Activated T-cell treated with anti-CD3 and anti-CD28 coated beads, Interleukin-2, amount 50 U/mL, for 72 hours (primary cell): ENCODE measurements at places on chromosomes 11 and 22. TPM values are rescaled to one million over a fixed set of nuclear protein-coding genes. Genes with fewer than 3 reads are reported as not detected.
A peak's percentile ranks its signal among the peaks of the same experiment; 100 is the strongest.

- no peak for DNase-seq
These were observed 403.8 kb downstream of the CNTN5 start for GRCh38 chr11:99424313-99425084.

- DNase-seq = no peak
These were observed 8.6 kb upstream of the INCENP start for GRCh38 chr11:62115085-62115694.

The CECR2 gene
- total RNA-seq = 0.23 TPM

- no peak for DNase-seq
These were observed 188.7 kb downstream of the ETS1 start for GRCh38 chr11:128398517-128399250.

- DNase-seq = no peak
These were observed 15.7 kb upstream of the VPREB1 start for GRCh38 chr22:22228921-22229320.

- no peak for DNase-seq
These were observed 26.0 kb downstream of the OSBPL5 start for GRCh38 chr11:3139086-3139440.

GRCh38 chr11:11157185-11157584 is 195.9 kb downstream of the CSNK2A3 start:
- DNase-seq = peak; percentile 44

The FJX1 gene
- 0.89 TPM for total RNA-seq

The RFPL3 gene
- not detected for total RNA-seq

DNA sequence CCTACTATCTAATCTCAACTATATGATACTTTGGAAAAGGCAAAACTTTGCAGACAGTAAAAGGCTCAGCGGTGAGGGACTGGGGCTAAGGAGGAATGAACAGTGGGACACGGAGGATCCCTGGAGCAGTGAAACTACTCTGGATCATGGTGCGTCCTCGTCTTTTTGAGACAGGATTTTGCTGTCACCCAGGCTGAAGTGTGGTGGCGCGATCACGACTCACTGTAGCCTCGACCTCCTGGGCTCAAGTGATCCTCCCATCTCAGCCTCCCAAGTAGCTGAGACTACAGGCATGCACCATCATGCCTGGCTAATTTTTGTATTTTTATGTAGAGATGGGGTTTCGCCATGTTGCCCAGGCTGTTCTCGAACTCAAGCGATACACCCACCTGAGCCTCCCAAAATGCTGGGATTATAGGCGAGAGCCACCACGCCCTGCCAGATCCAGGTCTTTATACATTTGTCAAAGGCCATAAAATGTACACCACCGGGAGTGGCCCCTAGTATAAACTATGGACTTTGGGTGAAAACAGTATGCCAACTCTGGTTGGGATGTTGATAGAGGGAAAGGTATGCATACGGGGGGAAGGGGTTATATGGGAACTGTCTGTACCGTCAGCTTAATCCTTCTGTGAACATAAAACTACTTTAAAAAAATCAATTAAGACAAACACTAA is 28.0 kb upstream of the CYP2D6 start:
- no peak for DNase-seq

The ELFN2 gene
- 0.62 TPM for total RNA-seq

DNA sequence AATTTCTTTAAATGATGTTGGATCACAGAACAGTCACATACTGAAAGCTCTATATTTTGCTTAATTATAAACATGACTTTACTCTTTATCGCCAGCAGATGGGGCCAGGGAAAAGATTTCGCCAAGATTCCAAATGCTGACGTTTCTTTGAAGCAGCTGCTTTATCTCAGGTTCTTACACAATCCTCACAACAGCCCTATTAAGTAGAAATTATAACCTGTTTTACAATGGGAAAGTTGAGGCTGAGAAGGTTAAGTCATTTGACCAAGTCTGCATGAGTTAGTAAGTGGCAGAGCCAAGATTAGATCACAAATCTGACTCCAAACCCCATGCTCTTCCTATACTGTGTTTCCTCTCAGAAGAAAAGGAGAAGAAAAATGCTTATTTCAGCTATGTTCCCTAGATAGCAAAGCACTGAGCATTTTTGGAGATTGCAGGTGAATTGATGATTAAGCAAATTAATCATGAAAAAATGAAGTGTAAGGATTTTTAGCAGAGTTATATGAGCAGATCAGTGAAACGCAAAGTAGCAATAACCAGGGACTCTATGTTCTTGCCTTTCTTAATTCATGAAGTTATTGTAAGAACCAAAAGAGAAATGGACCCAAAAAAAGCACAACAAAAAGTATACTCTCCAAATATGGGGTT is 79.0 kb downstream of the AASDHPPT start:
- DNase-seq = peak; percentile 3

DNA sequence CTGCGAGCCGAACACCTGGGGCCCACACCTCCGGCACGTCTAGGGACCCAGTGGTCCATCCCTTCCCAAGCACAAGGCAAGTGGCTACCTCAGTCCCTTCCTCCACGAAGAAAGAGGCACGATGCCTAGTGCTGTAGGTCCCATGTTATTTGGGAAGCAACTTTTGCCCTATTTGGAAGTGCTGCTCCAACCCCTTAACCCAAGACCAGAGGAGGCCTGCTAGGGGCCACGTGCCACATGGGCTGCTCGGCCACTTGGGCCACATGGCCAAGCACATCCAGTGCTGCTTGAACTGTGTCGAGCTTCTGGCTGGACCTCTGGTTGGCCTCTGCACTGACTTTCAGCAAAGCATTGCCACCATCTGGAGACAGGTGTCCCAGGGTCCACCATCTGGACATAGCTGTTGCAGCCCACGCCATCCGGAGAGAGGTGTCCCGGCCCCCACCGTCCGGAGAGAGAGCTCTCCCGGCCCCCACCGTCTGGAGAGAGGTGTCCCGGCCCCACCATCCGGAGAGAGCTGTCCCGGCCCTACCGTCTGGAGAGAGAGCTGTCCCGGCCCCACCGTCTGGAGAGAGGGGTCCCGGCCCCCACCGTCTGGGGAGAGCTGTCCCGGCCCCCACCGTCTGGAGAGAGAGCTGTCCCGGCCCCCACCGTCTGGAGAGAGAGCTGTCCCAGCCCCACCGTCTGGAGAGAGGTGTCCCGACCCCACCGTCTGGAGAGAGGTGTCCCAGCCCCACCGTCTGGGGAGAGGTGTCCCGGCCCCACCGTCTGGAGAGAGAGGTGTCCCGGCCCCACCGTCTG is 6.5 kb upstream of the B4GALNT4 start:
- no peak for DNase-seq

DNA sequence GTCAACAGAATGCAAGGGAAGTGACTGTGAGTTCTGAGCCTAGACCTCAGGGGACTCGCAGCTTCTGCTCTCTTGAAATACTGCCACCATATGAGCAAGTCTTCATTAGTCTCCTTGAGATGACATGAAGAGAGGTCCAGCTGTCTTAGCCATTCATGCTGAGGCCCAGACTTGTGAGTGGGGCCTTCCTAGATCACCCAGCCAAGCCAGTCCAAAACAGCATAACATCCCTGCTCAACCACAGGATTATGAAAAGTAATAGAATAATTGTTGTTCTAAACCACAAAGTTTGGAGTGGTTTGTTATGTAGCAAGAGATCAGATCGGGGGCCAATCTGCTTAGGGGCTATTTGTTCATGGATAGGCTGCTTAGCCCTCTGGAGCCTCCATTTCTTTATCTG is 54.9 kb upstream of the HTATIP2 start:
- no peak for DNase-seq

DNA sequence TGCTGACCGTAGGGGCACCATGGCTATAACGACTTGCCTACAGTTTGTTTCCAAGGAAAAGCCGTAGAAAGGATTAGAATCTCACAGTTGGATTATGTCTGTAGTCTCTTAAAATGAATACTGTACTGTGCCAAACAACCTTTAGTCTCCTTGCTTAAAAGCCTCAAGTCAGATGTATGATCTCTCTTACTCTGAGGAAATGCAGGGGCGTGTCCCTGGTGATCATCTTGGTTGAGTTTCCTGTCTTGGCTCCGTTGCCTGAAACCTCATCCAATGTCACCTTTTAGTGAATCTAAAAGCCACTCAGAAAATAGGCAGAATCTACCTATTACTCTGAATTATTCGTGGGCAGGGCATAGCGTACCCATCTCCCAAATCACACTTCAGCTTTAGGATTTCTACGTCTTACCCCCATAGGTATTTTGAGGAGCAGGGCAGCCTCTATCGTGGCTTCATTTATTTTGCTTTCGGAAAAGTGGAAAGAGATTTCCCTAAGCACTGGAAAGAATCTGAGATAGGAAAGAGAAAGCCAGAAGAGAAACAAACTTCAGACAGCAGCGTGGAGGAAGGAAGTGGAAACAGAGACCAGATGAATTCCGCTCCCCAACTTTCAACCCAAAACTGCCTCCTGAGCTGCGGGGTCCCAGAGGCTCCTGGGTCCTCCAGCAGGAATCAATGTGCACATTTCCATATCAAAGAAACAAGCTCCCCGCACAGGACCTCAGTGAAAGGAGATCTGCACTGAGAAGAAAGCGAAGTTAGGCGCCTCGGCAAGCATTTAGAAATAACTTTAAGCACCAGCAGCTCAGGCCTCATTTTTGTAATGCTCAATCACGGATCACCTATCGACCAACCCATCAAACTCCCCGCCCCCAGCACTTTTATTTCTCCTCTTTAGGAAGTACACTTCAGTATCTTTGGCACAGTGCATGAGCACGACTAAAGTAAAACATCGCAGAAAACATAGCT is 245.8 kb downstream of the ETS1 start:
- DNase-seq = peak; percentile 67

The CCS gene
- 38.5 TPM for total RNA-seq

DNA sequence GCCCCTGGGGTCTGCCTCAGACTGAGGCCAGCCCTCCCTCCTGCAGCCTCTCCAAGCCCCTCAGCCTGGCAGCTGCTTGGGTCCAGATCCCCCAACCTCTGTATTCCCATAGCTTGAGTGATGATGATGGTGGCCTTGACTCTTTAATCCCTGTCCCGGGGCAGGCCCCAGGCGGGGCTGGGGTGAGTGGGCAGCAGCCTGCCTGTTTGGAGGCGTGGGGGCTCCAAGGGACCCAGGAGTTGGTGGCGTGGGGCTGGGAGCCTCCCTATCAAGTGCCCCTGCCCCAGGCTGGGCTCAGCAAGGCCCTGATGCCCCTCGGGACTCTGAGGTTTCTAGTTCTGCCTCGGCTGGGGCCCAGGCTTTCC is 22.5 kb downstream of the PPIL2 start:
- no peak for DNase-seq

The RHOD gene
- total RNA-seq = 3.4 TPM

- peak; percentile 20 for DNase-seq
These were observed 318.7 kb downstream of the BUD13 start for GRCh38 chr11:116454020-116454645.

DNA sequence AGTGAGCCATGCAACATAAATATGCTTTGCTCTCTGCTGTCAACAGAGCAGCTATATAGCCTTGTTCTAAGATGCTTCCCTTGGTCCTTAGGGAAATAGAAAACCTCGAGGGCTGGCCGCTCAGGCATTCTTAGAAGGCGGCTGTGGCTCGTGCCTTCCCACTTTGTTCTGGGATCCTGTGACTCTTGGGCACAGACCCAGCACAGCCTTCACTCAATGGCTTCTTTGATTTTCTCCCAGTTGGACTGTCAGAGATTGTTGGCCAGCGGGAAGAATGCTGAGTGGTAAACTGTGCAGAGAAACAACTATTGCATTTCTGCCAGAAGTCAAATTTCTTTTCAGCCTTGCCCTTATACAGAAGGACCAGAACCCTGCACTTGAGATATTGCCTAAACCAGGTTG is 9.5 kb upstream of the MICAL2 start:
- no peak for DNase-seq

DNA sequence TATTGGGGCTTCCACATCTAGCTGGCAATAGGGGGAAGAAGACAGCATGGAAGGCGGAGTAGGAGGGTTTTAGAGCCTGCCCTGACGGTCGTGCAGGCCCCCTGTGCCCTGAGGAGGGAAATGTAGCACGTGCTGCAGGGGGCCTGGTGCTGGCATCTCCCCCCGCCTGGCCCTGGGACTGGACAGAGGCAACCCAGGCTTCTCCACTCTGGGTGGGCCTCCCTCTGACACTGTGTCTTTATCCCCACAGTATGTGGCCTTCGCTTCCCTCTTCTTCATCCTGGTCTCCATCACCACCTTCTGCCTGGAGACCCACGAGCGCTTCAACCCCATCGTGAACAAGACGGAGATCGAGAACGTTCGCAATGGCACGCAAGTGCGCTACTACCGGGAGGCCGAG is 36.8 kb downstream of the KCNC1 start:
- DNase-seq = no peak

The GGTLC3 gene
- not detected for total RNA-seq

DNA sequence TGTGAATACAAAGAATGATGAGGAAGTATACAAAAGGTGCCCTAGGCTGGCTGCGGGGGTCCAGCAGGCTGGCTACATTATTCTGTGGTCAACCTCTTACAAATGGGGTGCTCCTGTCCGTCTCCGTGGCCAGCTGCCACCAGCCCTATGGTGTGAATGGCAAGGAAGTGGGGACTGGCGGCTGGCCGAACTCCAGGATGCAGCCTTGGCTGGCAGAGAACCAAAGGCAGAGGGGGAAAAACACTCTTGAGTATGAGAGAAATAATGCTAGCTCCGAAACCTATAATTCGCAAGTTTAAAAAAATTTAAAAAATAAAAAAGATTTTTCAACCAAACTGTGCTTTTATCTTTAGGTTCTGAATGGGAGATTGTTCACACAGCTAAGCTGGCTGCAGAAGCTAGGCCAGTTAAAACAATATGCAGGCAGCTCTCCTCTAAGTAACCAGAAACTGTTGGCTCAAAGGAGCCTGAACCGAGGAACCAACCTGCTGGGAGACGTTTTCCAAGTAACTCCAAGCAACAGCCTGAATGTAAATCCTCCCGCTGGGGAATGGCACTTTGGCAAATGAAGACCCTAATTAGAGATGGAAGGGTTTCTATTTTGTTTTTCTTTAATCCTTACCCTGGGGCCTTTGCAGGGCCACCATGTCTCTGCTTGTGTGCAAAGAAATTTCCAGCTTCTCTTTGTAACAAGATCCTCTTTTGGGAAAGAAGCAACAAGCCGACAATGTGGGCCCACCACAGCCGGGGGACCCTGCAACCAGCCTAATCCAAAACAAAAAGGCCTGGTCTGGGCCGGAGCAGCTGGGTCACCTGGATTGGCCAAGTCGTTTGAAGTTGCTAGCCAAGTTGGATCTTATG is 50.2 kb downstream of the C22orf31 start:
- no peak for DNase-seq

The TIMP3 gene
- total RNA-seq = 0.07 TPM
